ENCODE measurements at places on chromosomes 3 and 15. TPM values are rescaled to one million over a fixed set of nuclear protein-coding genes. Genes with fewer than 3 reads are reported as not detected.
A peak's percentile ranks its signal among the peaks of the same experiment; 100 is the strongest.

- no peak for DNase-seq
Measured at GRCh38 chr15:101078669-101079323, 159.6 kb downstream of the LRRK1 start.

GRCh38 chr3:194584320-194584776 is 48.9 kb downstream of the TMEM44 start:
- DNase-seq: no peak

DNA sequence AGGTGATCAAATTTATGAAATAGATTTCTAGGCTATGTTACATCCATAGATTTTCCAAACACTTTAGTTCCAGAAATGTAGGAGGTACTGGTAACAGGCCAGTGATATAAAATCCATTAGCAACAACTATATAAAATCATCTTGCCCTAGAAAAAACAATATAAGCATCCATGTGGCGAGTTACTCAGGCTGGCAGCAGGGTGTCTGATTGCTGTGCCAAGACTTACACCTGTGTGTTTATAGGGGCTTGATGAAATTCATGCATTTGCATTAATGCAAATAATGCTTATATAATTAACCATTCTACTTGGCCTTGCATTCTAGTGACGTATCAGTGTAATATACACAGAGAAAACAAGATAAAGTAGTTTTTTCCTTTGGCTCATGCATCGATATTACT is 153.4 kb downstream of the PLCL2 start:
- DNase-seq: no peak

AZI2 gene
- 20.8 TPM for total RNA-seq

DNA sequence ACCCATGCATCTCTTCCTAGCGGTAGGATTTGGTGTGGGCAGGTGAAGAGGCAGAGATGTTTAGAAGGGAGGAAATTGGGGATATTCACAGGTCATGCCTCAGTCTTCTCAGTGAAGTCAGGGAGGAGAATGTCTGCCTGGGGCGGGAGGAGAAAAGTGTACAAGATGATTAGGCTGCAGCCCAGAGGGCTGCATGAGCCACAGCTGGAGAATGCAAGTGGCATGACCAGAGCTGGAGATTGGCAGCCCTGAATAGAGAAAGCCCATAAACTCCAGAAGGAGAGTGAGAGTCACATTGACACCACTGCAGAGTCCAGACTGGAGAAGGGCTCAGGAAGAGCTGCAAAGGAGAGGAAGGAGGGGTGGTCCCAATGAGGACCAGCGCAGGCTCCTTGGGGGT is 22.6 kb downstream of the PDHB start:
- no peak for DNase-seq

GRCh38 chr3:55720614-55721013 is 233.5 kb upstream of the WNT5A start:
- DNase-seq: no peak

DNA sequence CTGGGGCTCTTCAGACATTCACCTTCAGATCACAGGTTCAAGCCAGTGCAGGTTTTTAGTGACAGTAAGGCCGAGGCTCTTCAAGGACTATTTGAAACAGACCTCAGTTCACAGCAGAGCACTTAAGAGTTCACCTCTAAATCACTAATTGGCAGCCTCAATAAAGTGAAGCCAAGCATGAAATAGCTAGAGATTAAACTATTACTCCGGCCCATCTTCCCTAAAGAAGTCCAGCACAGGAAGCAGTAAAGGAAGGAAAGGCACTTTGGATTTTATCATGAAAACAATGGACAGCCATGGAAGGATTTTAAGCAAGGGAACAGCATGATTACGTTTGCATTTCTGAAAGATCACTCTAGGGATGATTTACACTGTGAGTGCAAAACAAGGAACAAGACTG is 27.6 kb upstream of the ARL6 start:
- DNase-seq: no peak

DNA sequence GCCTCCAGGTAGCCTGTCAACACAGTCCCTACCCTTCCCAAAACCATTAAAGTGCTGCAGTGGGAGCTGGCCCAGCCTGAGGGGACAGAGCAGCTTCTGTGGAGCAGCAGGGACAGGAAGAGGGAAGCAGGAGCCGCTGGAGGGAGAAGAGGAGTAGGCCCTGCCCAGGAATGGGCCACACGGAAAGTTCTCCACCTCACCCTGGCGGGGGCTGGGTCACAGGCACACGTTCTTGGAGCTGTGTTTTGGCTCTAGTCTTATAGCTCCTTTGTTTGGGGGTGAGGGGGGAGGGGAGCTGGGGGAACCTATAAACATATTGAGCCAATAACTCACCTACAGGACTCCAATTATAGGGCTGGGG is 508.6 kb downstream of the SHQ1 start:
- no peak for DNase-seq

CIDEC gene
- not detected for total RNA-seq

SLC38A3 gene
- total RNA-seq: not detected

GRCh38 chr15:65829130-65829764 is 37.2 kb upstream of the DENND4A start:
- no peak for DNase-seq

- DNase-seq: no peak
Measured at GRCh38 chr15:41581110-41581509, 22.1 kb downstream of the TYRO3 start.

DNA sequence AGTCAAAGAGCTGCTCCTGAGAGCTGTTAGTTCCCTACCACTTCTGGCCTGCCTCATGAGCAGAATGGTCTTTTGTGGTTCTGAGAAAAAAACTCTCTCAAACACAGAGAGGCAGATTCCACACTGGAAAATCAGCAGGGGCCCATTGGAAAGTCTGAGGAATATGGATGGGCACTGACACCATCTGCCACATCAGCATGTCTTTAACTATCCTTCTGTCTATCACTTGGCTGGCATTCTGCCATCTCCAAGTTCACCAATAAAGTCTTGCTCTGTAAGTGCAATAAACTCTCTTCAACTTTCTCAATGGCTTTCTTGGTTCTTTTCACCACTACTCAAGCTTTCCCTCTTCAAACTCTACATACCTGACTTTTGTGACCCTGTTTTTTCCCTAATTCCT is 101.3 kb upstream of the GALNT15 start:
- no peak for DNase-seq

- no peak for DNase-seq
Measured at GRCh38 chr3:63400246-63400860, 122.2 kb downstream of the SYNPR start.

DNA sequence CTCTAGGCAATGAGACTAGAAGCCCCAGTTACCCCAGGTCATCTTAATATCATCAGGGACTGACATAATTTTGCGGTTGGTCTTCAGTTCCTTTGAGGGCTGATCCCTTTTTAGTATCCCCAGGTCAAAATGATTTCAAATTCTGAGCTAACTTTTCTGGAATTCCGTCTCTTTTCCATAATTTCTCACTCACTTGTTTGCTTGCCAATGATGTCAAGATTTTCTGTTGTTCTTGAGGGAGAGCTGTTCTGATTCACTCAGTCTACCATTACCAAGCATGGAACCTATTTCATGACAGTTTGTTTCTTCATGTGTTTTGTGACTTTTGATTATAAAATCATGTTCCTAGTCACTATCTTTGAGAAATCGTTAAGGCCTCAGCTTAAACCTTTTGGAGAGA is 190.5 kb upstream of the LYSMD4 start:
- no peak for DNase-seq

GPD1L gene
- total RNA-seq: 9.6 TPM

DNA sequence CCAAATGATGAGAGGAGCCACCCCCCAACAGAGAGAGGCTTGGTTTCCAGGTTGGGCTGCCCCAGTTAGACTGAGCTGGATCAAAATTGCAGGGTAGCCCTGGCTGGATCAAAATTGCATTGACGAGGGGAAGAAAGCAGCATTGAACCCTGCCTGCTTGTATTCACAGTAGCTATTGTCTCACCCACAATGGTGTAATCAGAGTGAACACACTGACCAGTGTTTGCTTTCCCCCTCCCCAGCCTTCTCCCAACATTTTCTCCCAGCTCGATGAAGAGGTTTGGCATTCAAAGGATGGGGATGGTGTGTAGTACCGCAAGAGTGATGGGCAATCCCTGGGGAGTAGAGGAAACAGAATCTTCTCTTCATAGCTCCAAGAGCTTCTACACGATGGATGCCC is 223.8 kb downstream of the ADAMTS9 start:
- no peak for DNase-seq

CFAP91 gene
- 12.9 TPM for total RNA-seq

DNA sequence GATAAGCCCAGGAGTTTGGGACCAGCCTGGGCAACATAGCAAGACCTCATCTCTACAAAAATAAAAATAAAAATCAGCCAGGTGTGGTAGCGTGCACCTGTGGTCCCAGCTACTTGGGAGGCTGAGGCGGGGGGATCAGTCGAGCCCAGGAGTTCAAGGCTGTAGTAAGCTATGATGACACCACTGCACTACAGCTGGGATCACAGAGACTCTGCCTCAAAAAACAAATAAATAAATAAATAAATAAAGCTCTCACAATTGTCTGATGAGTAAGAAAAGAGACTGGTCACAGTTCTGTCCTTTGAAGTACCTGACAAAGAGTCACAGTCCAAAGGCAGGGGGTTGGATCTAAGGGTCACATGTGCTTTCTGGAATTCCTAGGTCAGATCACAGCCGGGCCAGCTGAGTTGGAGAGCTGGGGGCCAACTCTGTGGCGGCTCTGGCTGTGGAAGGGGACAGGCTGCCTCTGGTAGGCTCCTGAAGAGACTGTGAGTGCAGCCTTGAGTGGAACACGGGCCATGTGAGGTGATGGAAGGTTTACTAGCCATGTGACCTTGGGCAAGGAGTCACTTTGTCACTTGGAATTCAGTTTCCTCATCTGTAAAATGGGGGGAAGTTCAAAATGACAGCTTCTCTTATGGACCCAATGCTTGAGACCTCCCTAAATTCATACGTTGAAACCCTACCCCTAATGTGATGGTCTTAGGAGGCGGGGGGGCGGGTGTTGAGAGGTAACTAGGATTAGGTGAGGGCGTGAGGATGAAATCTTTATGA is 47.2 kb downstream of the WHAMM start:
- no peak for DNase-seq

DNA sequence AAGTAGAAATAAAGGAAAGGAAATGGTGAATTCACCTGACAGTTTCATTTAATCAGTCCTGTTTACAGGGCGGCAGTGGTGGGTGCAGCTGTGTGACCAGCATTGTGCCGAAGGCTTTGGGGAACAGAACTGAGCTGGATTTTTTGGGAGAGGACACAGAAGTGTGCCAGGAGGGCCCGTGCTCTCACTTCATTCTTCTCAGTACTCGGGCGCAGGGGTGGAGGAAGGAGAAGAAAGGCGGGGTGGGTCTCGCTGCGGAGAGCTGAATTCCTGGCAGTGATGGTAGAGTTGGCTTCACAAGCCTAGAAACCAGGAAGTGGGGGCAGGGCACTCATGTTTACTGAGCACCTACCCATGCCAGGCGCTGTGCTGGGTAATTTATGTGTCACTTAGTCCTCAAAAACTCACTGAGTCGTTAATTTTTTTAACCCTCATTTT is 64.6 kb downstream of the CRTC3 start:
- peak; percentile 69 for DNase-seq

- no peak for DNase-seq
Measured at GRCh38 chr3:101976473-101976872, 127.2 kb downstream of the NFKBIZ start.

DNA sequence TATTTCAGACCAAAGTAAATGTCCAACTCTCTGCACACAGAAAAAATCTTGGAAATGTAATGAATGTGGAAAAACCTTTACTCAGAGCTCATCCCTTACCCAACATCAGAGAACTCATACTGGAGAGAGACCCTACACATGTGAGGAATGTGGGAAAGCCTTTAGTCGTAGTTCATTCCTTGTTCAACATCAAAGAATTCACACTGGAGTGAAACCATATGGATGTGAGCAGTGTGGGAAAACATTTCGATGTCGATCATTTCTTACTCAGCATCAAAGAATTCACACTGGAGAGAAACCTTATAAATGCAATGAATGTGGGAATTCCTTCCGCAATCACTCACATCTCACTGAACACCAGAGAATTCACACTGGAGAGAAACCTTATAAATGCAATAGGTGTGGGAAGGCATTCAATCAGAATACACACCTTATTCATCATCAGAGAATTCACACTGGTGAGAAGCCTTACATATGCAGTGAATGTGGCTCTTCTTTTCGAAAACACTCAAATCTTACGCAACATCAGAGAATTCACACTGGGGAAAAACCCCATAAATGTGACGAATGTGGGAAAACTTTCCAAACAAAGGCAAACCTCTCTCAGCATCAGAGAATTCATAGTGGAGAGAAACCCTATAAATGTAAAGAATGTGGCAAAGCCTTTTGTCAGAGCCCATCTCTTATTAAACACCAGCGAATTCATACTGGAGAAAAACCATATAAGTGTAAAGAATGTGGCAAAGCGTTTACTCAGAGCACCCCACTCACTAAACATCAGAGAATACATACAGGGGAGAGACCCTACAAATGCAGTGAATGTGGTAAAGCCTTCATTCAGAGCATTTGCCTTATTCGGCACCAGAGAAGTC is 8.0 kb upstream of the ZNF501 start:
- no peak for DNase-seq

DNA sequence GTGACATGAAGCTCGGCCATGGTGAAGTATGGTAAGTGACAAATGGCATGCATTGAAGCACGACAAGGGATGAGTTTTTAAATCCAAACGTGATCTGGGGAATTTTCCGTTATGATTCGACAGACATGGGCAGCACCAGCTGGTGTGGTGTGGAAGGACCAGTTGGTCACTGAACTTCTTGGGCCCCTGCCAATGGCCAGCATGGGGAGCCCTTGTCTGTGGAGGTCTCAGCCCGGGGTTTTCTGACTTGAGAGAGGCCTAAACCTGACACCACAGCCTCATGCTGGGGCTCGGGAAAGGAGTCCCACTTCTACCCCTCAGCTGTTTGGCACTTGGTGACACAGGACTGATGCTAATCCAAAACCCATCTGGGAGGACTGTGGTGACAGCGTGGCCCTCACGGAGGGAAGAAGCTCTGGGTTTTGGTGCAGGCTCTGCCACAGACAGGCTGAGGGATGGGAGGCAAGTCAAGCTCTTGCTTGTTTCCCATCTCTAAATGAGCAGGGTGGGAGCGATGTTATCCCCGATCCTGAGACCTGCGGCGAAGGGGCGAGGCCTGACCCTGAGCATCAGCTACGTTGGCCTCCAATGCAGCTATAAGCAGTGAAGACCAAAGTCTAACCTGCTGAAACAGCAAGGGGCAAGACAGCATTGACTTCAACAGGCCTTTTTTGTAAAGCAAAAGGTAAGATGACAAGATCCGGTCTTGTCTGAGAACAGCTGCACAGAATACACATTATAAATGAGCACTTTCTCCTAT is 69.5 kb downstream of the ATP1B3 start:
- DNase-seq: no peak

DNA sequence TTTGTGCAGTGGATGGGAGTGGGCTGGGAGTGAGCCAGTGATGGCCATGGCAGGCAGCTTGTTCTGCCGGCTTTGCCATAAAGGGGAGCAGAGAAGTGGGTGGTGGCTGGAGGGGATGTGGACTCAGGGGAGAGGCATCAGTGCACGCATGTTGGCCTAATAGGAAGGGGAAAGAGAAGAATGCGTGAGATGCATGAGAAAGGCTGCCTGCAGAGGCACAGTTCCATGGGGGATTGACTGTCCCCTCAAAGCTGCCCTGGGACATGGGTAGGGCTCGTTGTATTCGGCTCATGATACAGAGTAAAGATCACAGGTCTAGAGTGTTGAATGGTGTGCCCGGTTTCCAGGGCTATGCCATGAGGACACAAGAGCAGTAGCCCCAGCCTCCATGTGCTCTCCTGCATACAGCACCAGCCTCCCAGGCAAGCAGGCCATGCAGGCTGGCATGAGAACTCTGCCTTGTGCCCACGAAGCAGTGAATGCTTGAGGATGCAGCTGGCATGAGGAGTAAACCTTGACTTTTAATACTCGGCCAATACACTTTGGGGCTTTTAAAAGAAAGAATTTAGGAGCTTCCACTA is 68.0 kb upstream of the SNRPA1 start:
- no peak for DNase-seq

RYR3 gene
- not detected for total RNA-seq

- no peak for DNase-seq
Measured at GRCh38 chr3:150830094-150830681, 67.2 kb upstream of the SIAH2 start.
